ENCODE measurements at places on chromosomes 6 and 20.
A peak's percentile ranks its signal among the peaks of the same experiment; 100 is the strongest.

GRCh38 chr6:163646133-163646532 is 231.6 kb downstream of the QKI start:
- no peak for DNase-seq

DNA sequence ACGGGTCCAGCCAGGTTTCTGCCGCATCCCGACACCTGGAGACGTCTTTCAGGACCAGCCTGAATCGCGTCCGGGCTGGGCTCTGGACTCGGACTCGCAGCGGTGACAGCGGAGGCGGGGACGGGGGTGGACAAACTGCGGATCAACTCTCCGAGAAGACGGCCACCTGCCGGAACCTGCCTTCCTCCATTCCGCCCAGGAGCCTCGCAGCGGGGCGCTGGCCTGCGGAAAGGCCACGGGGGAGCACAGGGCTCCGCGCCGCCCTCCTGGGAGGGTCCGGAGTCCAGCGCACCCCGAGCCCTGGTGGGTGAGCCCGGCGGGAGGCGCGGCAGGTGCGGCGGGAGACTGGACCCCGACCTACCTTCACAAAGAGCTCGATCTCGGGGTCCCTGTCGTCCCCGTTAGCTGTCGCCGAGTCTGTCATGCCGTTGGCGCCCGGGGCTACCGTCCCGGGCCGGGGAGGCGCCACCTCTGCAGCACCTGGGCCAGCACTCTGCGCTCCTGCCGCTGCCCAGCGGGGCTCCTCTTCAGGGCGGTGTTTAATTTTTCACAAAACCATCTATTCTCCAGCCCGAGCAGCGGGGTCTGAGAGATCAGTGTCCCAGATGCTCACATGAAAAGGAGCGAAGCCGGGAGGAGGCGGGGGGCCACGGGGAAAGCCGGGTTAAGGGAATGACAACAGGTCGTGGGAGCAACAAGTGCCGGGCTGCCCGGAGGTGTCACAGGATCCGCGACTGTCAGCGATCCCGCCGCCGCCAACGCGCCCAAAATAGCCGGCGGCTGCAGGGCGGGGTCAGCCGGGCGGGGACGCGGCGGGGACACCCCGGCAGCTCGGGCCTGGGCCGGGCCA is at the start of gene CLIC5:
CLIC5 (minus strand) TSS at position 742 of the 850 bp plus-strand sequence; CDS start at position 424, 318 bp downstream.
- DNase-seq, result no peak

DNA sequence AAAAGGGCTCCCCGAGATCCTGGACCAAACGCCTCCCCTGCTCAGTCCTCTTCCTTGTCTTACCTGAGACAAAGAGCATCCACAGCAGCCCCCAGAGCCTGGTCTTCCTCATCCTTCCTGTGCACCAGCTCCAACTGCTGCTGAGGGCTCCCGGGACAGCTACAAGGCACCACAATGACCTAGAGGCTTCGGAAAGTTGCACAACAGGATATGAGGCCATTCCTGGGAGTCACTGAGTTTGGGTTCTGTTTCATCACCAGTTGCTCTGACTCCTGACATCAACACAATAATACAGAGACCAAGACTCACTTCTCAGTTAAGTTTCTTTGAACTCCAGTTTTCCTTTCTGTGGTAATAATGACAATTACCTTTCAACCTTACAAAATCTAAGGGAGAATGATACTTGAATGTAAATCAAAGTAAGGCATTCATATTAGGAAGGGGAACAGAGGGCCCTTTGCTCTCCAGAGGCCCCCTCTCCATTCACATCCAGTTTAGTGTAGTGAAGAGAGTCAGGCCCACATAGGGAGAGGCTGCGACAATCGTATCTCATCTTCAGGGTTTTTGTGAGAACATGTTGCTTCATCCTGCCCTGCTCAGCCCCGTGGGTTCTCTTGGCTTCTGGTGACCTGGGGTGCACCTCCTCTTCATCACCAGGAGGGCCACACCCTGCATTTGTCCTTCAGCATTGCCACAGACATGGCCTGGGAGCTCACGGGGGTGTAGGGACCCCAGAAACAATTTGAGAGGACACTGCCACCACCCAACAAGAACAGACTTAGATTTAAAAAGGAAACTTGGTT is at the start of gene TREM1:
TREM1 (minus strand) TSS at position 139 of the 803 bp plus-strand sequence; CDS start at position 112, 27 bp downstream.
- DNase-seq, result no peak

DNA sequence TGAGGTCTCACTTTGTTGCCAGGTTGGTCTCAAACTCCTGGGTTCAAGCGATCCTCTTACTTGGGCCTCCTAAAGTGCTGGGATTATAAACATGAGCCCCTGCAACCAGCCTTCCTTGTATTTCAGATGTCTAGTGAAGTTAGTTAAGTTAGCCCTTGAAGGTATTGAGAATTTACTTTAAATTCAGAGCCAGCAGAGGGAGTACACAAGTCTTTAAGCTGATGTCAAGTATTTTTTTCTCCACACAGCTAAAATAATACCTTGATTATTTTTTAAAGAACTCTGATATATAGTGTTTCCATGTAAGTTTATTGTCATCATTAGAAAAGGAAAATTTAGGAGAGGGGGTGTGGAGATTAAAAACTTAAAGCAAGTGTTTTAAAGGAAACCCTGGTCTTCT is 9.8 kb downstream of the FOXO3 start:
- peak; percentile 38 for DNase-seq

- no peak for DNase-seq
These were observed 32.4 kb downstream of the NCOA7 start for GRCh38 chr6:125823180-125823579.
